Esophagus squamous epithelium (tissue), 5 donors: ENCODE measurements at places on chromosomes 3 and 15. TPM values are rescaled to one million over a fixed set of nuclear protein-coding genes. Genes with fewer than 3 reads are reported as not detected.

GRCh38 chr3:13075986-13076654 lies 2.9 kb upstream of the IQSEC1 start:
- no peak for DNase-seq

DNA sequence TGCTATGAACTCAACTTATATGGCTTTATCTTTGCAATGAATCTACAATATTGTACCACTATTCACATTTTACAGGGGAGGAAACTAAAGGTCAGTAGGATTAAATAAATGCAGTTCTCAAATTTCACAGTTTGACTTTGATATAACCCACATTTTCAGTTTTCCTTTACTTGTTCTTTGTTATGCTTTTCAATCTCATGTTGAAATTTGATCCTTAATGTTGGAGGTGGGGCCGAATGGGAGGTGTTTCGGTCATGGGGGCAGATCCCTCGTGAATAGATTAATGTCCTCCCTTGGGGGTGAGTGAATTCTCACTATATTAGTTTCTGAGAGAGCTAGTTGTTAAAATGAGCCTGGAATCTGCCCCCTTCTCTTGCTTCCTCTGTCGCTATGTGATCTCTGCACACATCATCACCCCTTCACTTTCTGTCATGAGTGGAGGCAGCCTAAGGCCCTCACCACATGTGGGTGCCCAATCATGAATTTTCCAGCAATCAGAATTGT lies 44.7 kb downstream of the CD200 start:
- DNase-seq = no peak

DNA sequence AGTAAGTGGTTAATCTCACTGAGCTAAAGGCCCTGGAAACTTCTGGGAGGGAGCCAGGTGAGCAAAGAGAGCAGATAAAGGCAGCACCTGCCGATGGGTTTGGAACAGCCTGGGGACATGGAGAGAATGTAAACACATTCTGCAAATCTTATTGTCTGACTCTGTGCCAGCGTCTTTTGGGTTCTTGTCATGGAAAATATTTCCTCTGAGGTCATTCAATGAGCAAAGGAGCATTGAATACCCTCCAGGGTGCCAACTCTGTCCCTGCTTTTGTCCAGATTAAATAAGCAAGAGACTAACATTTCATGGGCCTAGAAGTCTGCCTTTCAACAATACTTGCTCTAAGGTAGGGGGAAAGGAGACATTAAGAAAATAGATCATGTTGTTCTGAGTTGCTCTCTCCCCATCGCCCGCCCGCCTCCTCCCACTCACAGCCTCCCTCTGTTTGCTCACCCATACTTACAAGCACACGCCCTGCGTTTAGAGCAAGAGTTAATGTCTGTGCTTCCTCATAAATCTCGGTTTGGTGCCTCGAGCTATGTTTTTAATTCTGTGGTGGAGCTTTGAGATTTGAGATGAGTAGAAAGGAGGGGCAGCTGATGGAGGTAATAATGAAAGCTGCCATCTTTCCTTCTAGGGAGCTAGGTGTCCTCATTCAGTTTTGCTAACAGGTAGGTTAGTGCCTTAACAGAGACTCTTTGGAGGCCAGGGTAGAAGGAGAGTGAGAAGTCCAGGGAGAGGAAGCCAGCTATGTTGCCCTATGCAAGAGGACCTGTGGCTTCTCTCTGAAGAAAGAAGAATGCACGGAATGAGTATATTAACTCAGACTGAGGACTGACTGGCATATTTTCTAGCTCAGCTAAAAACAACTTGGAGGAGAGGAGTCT lies 132.9 kb downstream of the TPRG1 start:
- no peak for DNase-seq

- no peak for DNase-seq
Measured at GRCh38 chr15:22989576-22990477, 9.7 kb upstream of the CYFIP1 start.

GRCh38 chr3:105686278-105686897 lies 182.4 kb downstream of the CBLB start:
- no peak for DNase-seq

DNA sequence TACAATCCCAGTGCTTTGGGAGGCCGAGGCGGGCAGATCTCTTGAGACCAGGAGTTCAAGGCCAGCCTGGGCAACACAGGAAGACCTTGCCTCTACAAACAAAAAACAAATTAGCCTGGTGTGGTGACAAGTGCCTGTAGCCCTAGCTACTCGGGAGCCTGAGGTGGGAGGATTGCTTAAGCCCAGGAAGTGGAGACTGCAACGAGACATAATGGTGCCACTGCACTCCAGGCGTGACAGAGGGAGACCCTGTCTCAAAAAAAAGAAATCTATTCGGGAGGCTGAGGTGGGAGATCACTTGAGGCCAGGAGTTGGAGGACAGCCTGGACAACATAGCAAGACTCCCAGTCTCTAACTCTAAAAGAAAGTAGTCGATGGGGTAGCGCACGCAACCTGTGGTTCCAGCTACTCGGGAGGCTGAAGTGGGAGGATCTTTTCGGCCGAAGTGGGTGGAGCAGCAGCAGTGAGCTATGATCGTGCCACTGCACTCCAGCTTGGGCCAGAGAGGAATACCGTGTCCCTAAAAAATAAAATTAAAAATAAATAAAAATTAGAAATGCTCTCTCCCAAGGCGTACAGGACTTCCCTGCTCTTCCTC lies 775 bp downstream of the C3orf33 start:
- DNase-seq = no peak

- DNase-seq = no peak
Measured at GRCh38 chr3:59372346-59372745, 322.5 kb upstream of the CFAP20DC start.

DNA sequence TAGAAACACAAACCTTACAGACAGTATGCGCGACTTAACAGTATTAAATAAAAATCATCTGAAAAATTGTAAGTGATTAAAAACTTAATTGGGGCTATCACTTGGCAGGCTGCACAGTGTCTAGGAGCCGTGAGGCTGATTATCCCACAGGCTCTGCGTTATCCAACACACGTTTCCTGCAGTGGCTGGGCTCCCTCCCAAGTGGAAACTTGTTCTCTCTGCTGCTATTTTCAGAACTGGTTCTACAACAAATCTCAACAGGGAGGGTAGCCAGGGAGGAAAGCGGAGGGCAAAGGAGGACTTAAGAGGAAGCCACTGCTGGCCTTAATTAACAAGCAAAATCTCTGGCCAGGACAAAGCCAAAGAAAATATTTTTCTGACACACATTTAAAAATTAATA lies 555.2 kb downstream of the MAGI1 start:
- no peak for DNase-seq

DNA sequence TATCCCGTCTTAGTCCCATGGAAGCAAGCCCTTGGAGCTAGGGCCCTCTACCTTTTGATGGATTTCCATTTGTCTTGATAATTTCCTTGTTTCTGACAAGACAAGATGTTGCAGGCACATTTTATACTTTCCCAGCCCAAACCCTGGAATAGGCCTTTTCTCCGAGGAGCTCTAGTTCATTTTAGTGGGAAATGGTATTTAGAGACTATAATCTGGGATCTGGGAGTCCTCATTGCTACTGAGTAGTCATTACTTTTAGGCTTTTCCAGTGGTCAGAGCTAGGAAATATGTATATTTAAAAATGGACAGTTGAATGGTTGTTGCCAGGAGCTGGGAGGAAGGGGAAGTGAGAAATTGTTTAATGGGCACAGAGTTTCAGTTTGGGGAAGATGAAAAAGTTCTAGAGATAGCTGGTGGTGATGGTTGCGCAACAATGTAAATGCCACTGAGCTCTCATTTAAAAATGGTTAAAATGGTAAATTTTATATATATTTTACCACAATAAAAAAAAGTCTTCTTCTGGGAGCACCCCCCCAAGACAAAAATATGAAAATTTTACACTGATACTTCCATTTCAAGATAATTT lies 31.6 kb downstream of the MLH1 start:
- no peak for DNase-seq

DNA sequence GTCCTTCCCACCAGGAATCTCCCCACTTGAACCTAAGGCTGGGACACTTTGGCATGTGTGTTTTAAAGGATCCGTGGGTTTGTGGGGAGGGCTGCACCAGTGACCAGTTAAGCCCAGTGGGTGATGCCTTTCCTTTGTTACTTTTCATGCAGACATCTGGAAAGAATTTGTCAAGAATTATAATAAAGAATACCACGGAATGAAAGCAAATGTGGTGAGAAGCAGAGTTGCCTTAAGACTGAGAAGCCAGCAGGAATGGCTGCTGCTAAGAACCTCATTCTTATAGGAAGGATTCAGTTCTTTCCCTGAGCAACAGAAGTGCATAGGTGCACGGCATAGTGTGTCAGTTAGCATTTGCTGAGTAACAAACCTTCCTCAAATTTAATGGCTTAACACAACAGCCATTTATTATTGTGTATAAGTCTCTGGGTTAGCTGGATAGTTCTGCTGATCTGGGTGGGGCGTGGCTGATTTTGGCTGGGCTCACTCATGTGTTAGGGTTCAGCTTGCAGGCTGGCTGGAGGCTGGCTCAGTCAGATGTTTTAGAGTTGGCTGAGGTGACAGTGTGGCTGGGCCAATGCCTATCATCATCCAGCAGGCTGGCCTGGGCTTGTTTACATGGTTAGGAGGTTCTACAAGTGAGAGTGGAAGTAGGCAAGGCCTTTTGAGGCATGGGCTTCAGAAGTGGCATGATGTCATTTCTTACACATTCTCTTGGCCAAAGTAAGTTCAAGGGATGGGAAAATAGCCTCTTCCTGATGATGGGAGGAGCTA lies 262.7 kb upstream of the CTDSPL start:
- no peak for DNase-seq

- DNase-seq = no peak
Measured at GRCh38 chr3:38067508-38068233, 28.7 kb downstream of the DLEC1 start.

GRCh38 chr3:58260261-58260731 lies 22.7 kb downstream of the ABHD6 start:
- no peak for DNase-seq

DNA sequence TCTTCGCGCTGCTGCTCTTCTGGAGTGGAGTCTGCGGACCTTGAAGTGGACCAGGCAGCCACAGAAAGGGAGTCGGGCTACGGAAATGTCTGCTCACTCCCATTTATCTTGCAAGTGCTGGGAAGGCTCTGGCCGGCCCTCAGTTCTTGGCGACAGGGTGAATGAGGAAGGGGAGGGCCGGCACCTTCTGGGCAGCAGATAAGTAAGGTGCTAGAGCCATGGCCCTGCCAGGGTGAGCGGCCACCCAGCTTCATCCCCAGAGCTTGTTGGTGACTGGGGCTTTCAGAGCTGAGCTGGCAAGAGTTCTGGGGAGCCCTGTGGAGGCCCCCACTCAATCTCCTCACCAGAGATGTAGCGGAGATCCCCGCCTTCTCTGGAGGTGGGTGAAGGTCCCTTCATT lies 103.5 kb downstream of the ASB7 start:
- DNase-seq = no peak

DNA sequence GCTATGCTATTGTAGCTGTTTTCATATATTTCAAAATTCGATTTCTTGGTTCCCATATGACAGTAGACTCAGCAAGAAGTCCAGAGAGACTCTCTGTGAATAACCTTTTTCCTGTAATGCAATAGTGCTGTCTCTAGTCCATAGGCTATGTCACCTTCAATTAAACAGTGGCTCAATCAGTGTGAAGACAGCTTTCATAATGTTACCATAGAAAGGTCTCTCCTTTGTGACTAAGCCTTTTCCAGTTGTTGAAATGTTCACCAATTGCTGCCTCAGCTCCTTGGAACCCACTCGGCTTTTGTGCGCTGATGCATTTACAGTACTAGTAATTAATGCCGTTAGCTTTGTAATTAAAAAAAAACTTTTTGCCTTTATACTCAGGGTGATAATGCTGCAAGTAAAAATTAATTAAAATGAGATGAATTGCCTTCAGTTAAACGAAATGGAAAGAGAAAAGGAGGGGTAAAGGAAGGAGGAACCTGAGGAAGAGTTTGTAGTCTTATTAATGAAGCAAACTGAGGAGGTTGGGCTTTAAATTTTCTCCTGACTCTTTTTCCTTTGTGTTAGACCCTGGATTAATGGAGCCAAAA lies 214.8 kb downstream of the LSAMP start:
- no peak for DNase-seq

DNA sequence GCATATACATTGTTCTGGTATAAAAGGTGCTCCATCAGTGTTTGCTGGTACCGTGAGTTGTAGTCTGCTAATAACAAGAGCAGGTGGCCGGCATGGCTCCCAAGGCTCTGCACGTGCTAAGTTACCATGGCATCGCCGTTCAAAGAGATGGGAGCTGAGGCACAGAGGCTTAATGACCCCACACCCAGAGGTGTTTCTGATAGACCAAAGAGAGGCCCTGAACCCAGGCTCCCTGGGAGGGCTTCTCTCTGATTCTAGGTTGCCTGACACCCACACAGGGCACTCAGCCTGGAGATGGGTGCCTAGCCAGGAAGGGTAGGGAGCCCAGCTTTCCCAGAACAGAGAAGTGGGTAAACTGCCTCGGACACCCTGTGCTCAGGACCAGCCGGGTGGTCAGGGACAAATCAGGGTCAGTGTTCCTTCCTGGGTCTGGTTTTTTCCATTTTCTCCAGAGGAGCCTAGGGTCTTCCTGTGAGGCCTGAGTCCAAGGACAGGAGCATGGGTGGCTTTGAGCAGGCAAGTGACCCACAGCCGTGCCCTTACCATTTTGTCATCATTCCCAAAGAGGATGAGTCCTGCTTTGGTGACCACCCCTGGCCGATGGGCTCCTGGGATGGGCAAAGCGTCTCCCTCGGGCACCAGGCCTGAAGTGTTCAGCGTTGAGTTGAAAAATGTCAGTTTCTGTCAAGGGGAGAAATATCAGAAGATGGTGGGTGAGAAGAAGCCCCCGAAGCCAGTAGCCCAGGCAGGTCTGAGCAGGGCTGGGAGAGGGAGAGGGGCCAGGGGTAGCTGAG lies 27.3 kb downstream of the ALDH1L1 start:
- DNase-seq = no peak

DNA sequence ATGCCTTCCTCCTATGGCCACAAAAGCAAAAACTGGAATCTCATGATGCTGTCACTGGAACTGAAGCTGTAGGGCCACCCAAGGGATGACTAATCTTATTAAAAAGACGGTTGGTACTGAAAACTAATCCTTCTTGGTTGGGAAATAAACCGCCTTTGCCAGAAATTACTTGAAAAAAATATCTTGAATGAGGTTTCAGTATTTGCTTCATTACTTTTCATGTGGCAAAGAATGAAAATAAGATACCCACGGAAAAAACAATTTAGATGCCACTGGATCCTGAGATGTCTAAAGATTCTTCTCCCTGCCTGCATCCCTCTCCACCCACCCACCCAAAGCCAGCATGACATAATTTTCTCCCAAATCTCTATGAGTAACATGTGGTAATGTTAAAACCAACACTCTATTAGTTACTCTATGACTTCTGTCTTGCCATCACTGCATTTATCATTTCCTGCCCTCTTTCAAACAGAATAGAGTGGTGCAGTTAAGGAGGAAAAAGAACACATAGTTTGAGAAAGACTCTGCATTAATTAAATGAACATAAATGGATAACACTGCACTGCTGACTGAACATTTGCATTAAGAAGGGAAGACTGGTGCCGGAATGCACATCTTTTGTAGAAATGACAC lies 111.8 kb upstream of the DPH6 start:
- DNase-seq = no peak

The CLDN1 gene
- total RNA-seq = 51.7 TPM

The CLEC3B gene
- total RNA-seq = 7.6 TPM

The AHSG gene
- total RNA-seq = not detected

The ZNF80 gene
- total RNA-seq = not detected

The PRR20G gene
- not detected for total RNA-seq

The EXD1 gene
- total RNA-seq = not detected

The RBP2 gene
- total RNA-seq = not detected

The ZNF280D gene
- 15.4 TPM for total RNA-seq
